ENCODE measurements at places on chromosomes 7 and 10.

GRCh38 chr7:4015371-4015770, 666.7 kb upstream of the FOXK1 start:
- DNase-seq, result no peak

DNA sequence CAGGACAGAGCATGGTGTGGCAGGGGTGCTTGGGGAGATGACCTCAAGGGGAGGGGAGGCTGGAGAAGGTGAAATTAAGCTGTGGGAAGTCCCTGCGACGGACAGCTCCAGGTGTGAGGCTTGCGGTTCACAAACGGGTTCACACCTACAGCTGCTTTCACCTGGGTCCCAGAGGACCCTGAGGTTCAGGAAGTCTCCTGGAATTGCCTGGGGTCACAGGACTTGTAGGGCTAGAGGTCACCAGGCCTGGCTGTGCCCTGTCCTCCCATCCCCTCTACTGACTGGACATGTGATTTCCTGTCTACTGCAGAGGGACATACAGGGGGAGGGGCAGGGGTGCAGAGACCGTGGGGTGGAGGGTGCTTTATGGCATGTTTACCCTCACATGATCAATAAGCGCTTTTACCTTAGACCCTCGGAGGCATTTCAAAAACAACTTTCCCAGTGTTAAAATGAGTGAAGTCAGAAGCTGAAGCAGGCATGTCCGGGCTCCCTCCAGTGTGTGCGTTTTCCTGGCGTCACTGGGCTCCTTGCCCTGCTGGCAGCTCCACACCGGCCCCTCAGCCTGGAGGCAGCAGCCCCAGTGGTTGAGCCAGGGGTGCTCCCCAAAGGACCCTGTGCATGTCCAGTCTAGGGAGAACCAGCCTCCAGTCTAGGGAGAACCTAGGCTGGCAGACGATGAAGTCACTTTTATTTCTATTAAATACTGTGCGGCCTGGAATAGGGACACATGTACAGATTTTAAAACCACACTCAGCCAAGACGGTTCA, 66.6 kb upstream of the IGFBP3 start:
- DNase-seq, result no peak

DNA sequence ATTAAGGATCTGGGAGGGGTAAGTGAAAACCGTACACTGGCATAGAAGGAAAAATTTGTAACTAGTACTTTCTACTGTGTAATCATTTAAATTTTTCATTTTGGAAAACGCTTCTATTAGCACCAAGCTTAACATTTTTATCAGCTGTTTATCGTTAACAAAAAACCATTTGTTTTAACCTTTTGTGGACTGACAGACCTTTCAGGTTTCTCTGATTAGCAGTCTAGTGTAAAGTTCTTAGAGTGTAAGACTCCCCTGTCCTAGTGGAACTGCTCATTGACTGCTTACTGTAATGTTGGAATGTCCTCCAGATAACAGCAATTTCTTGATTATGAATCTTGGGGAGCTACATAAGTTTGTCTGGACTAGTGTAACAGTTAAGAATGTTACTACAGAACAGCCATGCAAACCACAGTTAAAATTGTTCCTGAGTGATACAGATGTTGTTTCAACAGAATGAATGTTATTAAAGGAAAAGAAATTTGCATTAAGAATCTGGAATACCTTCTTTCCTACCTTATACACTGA, 2.0 kb downstream of the DBF4 start:
- DNase-seq, result no peak

DNA sequence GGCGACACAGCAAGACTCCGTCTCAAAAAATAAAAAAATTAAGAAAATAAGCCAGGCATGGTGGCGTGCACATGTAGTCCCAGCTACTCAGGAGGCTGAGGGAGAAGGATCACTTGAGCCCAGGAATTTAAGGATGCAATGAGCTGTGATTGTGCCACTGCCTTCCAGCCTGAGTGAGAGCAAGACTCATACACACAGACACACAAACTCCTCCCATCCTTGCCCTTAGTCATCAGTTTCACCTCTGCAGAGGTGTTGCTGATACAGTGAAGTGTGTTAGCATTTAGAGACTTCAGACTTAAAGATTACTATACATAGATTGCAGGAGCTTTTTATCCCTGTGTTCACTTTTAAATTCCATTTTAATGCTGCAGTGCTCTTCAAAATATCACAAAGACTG, 5.5 kb upstream of the H2AZ2 start:
- no peak for DNase-seq

GRCh38 chr10:91198781-91199180, 21.7 kb upstream of the PCGF5 start:
- no peak for DNase-seq

GRCh38 chr7:85154282-85154937, 32.4 kb downstream of the SEMA3D start:
- DNase-seq, result no peak

Measured in NCI-H146 (cell line).